Stomach (tissue), 19 donors: ENCODE measurements at places on chromosomes 4 and X.

GRCh38 chr4:26826721-26827120 lies 33.9 kb upstream of the STIM2 start:
- DNase-seq, result peak; percentile 69

DNA sequence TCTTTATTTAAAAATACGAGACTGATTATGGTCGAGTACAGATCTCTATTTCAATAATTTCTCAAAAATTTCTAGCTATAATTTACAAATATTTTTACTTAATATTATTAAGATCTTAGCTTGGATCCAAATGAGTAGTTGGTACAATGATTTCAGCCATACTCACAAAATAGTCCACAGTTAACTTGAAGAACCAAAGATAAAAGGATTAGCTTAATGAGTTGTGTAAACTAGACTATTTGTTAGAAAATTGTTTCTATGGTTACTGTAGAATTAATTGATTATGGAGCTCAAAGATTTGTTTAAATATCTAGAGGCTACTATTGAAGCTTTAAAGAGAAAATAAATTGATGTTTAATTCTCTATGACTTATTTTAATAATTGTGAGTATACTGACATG lies 1.6 kb downstream of the UGT2B10 start:
- DNase-seq, result no peak

- DNase-seq, result no peak
Observed at GRCh38 chrX:19122641-19123009, 357 bp upstream of the ADGRG2 start.

- no peak for DNase-seq
Observed at GRCh38 chr4:174230680-174231079, 52.8 kb downstream of the FBXO8 start.

GRCh38 chrX:21946925-21947641 lies 6.6 kb downstream of the SMS start:
- DNase-seq, result no peak

GRCh38 chrX:41047878-41048534 lies 37.2 kb upstream of the USP9X start:
- DNase-seq, result peak; percentile 24

GRCh38 chrX:10341309-10341708 lies 184.5 kb downstream of the CLCN4 start:
- DNase-seq, result no peak

DNA sequence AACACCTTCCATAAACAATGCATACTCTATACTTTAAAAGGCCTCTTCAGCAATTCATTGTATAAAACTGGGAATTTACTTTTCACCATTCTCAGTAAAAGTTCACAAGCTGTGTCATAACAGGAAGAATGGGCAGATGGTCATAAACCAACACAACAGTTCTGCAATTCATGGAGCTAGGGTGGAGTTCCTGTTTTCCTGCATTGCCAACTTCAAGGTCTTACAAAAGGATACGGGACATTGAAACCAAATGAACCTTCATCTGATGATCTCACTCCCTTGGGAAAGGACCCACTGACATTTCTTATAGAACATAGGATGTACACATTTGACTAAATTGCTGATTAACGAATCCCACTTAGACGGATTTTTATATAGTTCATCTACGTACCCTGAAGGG lies 4.1 kb downstream of the KDR start:
- DNase-seq, result no peak

- no peak for DNase-seq
Observed at GRCh38 chrX:50469206-50469605, 1.4 kb downstream of the DGKK start.

DNA sequence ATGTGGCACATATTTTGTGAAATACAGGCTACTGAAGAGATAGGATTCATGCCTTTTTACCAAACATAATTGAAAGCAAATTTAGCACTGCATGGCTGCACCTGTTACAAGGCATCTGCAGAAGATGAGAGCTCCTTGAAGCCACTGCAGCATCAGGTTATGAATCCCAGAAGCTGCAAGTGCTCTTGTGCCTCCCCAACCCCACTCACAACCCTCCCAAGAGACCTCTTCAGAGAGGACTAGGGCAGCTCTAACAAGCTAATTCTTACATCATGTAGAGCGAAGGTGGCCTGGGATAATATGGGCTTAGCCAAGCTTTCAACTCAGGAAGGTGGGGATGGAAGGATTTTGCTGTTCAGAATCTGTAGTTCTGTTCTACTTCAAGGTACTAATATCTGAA lies 27.2 kb downstream of the MFAP3L start:
- DNase-seq, result no peak

DNA sequence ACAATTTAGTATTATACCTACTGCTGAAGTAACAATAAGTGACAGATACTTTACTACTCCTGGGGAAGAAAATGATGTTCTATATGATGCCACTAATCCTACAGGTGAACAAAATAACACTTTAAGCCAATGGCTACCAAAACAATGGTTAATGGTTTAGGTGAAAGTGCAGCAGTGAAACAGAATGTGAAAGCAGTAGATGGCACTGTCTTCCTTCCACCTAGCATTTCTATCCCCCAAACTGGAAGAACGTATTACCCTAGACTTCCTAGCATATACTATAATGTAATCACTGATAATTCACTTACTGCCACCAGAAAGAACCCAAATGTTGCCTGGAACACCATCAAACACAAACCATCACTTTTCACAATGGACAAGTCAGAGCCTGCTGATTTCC lies 18.9 kb upstream of the CABS1 start:
- DNase-seq, result no peak

- DNase-seq, result peak; percentile 46
Observed at GRCh38 chr4:76459291-76459723, 24.3 kb downstream of the SHROOM3 start.

DNA sequence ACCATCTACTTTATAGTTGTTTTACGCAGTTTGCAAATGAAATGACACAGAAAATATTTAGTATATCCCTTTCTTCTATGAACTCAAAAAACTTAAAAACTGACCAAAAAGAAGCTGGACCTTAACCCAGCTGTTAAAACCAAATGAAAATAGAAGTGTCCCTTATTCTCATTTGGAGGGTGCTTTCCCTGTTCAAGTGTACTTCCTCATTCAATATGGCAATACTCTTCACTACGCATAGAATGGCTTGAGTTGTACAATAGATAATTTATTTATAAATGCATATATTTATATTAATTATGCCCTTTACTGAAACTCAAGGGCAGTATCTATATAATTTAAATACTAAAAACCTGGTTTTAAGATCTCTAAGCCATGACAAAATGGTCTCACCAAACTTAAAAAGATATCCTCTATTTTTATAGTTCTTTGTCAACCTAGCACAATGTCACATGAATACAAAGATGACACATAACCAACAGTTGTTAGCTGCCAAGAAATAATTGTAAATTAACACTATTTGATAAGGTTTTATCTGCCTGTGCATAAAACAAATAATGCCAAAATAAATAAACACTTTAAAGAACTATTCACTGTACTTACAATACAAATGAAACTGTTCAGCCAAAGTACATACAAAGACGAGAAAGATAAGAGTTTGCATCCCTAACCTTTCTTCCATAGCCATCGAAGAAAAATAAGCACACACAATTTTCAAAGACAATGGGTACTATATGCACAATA lies 25.2 kb downstream of the YTHDC1 start:
- no peak for DNase-seq

DNA sequence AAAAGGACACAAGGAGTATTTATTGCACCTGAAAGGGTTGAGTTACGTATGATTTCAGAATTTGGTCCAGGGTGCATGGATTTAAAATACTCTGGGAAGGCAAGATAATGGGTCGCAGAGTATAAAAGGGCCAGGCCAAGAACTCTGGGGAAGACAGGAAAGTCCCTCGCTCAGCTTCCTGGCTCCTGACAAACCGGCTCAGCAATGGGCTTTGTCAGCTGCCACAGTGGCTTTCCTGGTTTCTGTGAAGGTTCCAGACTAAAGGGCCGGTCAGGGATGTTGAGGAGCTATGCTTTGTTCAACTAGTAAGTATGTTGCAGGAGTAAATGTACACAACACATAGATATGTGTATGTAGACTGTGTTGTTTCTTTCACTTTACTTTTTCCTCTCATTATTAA lies 154.4 kb upstream of the ETNPPL start:
- DNase-seq, result no peak

GRCh38 chr4:7089213-7089986 lies 21.5 kb upstream of the GRPEL1 start:
- no peak for DNase-seq

DNA sequence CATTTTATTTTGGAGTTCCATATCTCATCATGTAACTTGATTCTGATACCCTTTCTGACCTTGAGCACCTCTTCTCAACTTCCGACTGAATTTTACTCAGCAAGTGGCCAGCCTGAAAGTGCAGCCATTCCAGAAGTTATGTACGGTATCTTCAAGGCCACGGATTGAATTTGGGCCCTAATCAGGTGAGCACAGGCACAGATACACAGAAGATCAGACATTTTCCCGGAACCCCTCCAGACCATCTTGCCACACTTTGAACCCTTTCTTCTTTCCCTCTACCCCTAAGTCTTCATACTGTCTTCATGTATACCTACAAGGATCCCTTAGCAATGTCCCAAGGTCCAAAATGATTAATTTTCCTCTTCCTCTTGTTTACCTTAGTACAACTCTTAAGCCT lies 108.2 kb downstream of the FNIP2 start:
- DNase-seq, result no peak

DNA sequence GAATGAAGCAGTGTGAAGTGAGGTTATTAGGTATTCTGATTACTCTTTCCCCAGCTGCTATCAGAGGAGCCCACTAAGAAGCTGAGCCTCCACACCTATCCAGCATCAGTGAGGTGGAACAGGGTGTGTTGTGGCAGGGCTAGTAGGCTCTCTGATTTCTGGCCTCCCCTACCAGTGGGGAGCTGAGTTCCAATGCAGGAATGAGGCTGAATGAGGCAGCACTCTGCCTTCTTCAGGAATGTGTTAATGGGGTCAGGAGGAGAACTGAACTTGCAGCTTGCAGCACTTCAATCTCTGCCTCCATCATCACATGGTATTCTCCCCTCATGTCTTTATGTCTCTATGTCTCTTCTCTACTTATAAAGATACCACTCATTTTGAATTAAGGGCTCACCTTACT lies 26.9 kb downstream of the SOX3 start:
- DNase-seq, result no peak

GRCh38 chrX:118448273-118448783 lies 47.3 kb upstream of the DOCK11 start:
- DNase-seq, result no peak

DNA sequence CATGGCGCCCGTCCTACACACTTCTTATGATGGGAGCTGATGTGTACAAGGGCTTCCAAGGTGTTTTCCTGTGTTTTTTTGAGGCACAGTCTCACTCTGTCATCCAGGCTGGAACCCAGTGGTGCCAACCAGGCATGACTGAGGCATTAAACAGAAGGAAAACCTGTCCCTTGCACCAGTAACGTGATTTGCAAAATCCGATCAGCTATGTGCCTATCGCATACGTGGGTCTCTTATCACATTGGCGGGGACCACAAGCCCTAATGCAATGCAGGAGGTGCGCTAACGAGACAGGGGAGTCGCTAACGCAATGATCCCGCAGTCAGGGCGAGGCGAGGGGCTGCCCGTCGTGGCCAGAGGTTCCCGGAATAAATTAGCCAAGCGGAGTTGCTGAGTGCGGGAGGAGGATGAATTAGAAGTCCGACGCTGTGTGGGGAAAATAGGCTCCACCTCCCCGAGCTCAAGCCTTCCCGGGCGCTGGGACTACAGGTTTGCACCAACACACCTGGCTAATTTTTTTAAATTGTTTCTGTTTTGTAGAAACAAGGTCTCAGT lies 162.7 kb downstream of the SHOX start:
- no peak for DNase-seq

- no peak for DNase-seq
Observed at GRCh38 chr4:158873795-158874401, 105.1 kb downstream of the FNIP2 start.

DNA sequence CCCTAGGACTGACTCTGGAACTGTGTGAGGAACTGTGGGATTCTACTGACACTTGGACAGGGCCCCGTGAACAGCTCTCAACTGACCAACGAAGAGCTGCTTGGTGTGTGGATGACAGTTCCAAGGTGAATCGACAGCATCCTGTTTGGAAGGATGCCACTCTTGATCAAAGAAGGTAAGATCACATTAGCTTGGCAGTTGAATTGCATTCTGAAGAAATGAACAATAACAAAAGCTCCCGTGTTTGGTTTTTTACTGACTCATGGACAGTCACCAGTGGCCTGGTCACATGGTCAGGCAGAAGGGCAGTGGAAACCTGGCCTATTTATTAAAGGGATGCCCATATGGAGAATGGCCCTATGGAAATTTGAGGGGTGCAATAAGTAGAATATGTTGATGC lies 33.1 kb upstream of the GPR34 start:
- DNase-seq, result no peak

DNA sequence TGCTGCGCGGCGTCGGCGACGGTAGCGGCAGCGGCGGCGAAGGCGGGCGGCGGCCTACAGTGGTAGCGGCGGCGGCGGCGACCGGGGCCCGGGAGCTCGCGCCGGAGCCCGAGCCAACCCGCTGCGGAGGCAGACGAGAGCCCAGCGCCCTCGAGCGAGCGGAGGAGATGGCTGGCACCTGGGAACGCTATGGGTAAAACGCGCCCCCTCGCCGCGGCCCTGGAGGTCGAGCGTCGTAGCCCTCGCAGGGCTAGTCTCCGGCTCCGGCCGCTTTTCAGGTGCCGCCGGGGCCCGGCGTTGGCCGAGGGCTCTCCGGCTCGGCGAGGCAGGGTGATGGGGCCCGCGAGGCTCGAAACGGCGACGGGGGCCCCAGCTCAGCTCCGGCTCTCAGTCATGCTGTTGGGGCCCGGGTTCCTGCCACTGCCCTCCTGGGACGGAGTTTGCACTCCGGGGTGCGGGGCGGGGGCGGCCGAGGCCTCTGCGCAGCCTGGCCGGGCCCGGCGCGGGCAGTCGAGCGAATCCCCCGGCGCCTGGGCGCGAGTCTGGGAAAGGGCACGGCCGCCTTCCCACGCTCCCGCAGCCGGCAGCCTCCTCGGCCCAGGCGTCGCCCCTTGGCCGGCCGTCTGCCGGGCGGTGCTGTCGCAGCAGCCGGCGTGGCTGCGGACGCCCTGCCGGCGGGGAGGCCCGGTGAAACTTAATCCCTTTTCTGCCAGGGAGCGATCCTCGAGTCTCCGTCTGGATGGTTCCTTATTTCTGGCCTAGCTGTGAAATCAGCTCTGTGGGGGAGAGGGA lies 768 bp downstream of the MID2 start:
- DNase-seq, result peak; percentile 34

- no peak for DNase-seq
Observed at GRCh38 chr4:40857956-40858355, 108.2 kb downstream of the NSUN7 start.

DNA sequence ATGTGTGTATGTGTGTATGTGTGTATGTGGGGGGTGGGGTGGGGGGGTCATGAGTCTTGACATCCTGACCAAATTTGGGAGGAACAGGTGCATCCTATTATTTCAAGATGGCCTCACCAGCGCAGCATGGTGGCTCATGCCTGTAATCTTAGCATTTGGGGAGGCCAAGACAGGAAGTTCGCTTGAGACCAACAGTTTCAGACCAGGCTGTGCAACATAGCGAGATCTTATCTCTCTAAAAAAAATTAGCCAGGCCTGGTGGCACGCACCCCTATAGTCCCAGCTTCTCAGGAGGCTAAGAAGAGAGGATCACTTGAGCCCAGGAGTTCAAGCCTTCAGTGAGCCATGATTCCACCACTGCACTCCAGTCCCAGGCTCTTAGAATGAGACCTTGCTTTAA lies 47.0 kb upstream of the DHRSX start:
- no peak for DNase-seq

- DNase-seq, result no peak
Observed at GRCh38 chr4:31040106-31040505, 319.9 kb downstream of the PCDH7 start.
